Stimulated activated CD4-positive, alpha-beta T cell treated with anti-CD3 and anti-CD28 coated beads, Interleukin-1b, Interleukin-23, amount 100 ng/mL, for 1 hour (primary cell): ENCODE measurements at places on chromosomes 12 and 14.

GRCh38 chr14:67251573-67252226 lies 10.5 kb downstream of the PALS1 start:
- no peak for DNase-seq

- no peak for DNase-seq
Observed at GRCh38 chr14:20503898-20504297, 1.4 kb upstream of the RNASE10 start.

- no peak for DNase-seq
Observed at GRCh38 chr14:97074456-97074855, 277.3 kb downstream of the VRK1 start.

DNA sequence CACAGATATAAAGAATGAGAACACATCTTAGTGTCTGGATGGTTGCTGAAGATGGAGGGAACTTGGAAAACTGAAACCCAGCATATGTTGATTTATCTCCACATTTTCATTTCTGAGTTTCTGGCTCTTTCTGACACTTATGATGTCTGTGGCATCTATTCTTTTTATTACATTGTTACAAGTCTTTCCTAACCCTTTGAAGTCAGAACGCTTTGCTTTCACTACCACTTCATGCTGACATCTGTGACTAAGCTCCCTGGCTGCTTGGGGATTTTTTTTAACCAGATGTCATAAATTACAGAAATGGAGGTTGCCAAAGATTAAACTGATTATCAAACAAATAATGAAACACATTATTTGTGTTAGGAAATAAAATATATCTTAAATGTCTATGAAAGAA lies 188.7 kb downstream of the KITLG start:
- DNase-seq: no peak

DNA sequence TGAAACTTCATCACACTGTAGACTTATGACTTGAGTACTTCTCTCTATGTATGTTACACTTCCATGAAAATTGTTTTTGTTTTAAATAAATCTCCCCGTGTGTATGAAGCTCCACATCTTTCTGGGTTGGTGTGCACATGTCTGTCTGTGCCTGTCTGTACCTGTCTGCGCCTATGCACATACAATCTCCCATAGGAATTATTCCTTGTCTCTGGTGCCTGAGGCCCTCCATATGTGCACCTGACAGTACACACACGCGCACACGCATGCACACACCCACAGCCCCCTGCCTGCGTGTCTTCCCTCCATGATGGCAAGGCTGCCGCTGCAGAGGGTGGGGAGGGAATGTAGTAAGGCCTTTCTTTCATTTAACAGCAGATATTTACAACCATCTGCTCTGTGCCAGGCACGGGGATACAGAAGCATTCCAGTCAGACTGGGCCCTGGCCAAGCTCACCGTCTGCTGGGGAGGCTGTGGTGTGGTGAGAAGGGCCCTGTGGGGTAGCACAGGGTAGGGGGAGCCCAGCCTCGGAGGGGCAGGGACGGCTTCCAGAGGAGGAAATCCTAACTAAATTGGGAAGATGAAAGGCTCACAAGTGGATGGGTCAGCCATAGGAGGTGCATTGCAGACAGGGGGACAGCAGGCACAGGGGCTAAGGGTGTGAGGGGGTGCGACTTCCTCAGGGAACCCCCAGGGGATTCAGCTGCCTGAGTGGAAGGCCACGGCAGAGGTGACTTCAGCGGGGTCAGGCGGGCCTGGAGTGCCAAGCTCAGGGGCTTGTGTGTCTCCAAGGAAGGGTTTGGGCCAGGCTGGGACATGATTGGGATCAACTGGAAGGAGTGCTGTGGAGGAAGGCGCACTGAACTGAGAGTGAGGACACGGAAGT lies 26.1 kb downstream of the KRT8 start:
- no peak for DNase-seq

- DNase-seq: no peak
Observed at GRCh38 chr14:83217492-83217891, 1683.8 kb upstream of the SEL1L start.

DNA sequence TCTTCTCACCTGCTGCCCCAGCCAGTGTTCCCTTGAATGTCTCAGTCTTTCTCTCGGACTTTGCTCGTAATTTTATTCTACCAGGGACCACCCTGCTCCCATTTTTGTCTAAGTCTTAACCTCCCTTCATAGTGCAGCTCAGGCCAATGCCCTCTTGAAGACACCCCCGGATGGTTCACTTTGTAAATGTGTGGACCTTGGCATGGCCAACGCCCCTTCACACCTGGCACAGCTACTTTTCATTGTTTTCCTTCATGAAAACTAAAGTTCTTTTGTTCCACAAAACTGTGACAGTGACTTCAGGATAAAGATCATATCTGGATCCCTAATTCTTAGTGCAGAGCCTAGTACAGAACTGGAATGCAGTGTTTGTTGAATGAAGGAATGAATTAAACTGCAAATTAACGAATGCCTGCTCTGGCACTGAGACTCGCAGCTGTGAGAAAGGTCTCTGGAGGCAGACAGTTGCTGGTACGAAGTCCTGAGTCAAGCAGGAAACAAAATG lies 3.5 kb upstream of the RNASE4 start:
- no peak for DNase-seq

DNA sequence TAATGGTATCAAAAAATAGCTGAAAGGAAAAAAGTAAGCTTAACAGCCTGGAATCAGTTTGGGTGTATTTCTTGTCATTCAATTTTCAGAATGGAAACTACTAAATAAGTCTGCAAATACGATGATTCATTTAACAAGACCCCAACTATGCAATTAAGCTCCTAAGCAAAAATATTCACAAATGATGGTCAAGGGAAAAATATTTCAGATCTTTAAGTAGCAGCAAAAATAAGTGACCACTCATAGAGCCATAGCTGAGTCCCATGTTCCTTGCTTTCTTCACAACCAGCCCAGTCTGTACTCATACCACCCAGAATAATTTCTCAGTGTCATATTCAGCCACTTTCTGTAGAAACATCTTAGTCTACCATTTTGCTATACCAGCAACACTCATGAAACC lies 185.4 kb downstream of the PPM1H start:
- DNase-seq: no peak

DNA sequence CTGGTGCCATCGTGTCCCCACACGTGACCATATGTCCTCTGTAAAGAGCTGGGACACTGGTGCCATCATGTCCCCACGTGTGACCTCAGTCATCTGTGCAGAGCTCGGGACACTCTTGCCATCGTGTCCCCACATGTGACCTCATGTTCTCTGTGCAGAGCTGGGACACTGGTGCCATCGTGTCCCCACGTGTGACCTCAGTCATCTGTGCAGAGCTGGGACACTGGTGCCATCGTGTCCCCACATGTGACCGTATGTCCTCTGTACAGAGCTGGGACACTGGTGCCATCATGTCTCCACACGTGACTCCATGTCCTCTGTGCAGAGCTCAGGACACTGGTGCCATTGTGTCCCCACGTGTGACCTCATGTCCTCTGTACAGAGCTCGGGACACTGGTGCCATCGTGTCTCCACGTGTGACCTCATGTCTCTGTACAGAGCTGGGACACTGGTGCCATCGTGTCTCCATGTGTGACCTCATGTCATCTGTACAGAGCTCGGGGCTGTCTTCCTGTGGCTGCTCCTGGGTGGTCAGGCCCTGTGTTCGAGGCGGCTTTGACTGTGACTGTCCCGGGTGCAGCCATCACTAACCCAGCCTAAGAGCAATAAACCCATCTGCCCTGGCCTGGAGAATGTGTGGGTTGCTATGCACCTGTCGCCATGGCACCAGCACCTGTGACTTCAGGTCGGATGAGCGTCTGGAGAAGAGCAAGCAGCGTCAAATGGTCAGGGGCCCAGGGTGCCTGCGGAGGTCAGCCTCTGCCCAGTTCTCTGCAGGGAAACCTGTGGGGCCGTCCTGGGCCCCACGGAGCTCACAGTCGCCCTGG lies 334.4 kb downstream of the ADGRD1 start:
- DNase-seq: no peak

GRCh38 chr12:20444595-20445170 lies 76.3 kb downstream of the PDE3A start:
- no peak for DNase-seq

DNA sequence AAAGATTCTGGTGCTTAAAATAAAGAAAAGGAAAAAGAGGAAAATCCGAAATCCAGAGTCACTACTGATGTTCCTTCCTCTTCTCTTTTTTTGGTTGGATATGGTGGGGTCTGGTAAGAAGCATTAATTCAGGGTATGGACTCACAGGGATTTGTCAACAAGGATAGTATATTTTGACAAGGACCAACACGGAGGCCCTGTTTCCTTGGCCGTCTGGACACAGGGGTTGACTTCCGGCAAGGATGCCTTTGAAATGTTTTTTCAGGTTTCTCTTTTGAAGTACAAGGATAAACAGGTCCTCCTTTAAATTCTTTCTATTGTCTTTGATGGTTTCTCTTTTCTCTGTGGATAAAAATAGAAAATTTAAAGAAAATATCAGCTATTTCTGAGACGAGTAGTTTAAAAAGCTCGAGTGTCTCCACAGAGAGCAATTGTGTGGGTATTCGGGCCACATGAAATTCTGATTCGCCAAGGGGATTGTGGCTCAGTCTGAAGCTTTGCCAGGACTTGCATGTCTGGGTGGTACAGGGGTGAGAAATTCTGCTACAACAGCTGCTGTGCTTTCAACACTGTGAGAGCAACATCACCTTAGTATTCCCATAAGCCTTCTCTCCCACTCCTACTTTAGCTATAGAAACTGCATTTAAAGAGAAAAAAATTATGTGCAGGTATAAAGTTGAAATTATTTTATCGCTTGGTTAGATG lies 88.5 kb upstream of the CSRP2 start:
- no peak for DNase-seq

DNA sequence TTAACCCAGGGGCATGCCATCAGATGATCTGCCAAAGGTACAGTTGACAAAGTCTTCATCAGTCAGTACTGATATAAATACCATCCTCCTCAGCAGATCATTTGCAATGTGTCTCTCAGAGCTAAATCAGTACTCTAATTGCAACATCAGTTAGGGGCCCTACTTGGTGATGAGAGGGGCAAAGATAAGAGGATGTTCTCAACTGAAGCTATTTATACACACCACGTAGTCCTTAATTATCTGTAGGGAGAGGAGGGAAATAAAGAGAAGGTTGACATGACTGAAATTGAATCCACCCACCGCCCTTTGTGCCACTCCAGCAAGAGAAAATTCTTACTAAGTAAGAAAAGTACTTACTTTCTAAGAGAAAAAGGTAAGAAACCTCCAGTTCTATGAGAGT lies 157.8 kb upstream of the NUDT4 start:
- DNase-seq: no peak

- no peak for DNase-seq
Observed at GRCh38 chr14:52369305-52369801, 55.2 kb downstream of the PTGER2 start.

GRCh38 chr12:40723001-40723400 lies 30.8 kb downstream of the CNTN1 start:
- no peak for DNase-seq

GRCh38 chr12:92625639-92626310 lies 77.0 kb upstream of the PLEKHG7 start:
- no peak for DNase-seq

- no peak for DNase-seq
Observed at GRCh38 chr14:58517592-58517991, 90.1 kb downstream of the KIAA0586 start.

DNA sequence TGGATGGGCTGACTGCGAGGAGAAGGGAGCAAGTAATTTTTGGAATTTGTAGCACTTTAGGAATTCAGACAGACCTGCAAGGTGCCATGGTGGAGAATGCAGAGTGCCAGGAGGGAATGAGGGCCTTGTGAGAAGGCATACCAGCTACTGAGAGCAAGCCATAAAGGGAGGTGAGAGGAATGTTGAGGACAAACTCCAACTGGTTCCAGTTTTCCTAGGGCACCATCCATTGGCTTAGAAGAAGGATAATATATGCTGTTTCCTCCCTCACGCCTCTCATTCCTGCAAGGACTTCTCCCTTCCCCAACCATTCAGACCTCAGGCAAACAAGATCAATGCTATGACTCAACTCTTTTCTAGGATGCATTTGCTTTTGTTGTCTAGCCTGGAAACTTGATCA lies 11.2 kb upstream of the DAAM1 start:
- DNase-seq: no peak

GRCh38 chr12:12181511-12181910 lies 85.3 kb downstream of the LRP6 start:
- DNase-seq: no peak

DNA sequence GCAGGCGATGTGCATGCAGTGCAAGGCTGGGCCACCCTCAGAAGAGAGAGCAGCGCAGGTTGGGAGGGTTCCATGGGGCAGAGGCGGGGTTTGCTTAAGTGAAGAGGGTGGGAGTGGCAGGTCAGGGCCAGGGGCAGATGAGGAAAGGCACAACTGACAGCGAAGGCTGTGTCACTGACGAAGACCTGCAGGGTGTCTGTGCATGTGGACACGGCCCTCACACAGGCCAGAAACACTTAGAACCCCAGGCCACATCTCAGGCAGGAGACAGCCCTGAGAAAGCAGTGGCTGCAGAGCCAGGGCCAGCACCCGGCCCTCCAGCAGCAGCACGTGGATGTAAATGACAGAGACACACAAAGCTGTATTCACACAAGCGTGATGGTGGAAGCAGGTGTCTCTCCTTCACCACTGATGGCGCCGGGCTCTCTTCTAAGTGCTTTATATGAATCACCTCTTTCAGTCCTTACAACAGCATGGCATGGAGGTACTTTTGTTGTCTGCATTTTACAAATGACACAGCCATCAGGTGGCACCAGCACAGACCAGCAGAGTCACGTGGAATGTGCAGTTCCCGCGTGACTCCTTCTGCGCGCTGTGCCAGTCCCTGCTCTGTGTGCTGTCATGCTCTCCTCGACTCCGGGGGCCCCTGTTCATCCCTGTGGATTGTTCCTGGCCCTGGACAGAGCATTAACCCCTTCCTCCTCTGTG lies 54.6 kb downstream of the TSPAN11 start:
- no peak for DNase-seq

DNA sequence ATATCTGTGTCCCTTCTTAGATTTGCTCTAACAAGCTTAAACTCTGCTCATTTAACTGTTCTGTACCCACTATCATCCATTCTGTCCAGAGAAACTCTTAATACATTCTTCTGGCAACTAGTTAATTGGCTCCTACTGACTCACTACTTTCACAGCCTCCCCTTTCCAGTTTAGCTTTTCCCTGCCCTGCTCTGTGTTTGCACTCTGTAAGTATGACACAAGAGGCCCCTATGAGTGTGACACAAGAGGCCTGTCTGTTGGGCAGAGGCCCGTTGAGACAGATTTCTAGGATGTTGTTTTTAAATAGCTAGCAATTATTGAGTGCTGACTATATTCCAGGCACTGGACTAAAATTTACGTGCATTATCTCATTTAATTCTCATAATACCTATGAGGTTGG lies 246.0 kb upstream of the DAAM1 start:
- no peak for DNase-seq

- DNase-seq: no peak
Observed at GRCh38 chr12:90706036-90706435, 248.9 kb downstream of the CCER1 start.
